Hepatocyte (in vitro differentiated cells): ENCODE measurements at places on chromosomes 16 and 17. TPM values are rescaled to one million over a fixed set of nuclear protein-coding genes. Genes with fewer than 3 reads are reported as not detected.

Gene FBXO39
- not detected in 2 replicates for total RNA-seq

Gene KRT28
- not detected in 2 replicates for total RNA-seq

DNA sequence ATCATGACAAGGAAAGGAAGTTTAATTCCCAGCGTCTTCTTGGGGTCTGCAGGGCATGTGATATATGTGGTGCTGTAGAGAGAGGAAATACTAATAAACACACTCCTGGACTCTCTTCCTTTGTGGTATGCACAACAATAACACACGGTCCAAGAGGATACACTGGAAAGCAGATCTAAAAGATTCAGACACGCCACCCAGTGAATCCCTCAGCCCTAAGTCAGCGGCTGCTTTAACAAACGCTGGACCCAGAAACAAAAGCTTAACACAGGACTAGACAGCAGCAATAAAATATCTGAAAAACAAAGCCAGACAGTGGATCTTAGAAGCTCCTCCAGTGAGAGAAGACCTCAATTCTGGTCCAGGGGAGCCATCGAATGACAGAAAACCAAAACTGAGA is 13.1 kb downstream of the CFAP20 start:
- DNase-seq, result no peak

DNA sequence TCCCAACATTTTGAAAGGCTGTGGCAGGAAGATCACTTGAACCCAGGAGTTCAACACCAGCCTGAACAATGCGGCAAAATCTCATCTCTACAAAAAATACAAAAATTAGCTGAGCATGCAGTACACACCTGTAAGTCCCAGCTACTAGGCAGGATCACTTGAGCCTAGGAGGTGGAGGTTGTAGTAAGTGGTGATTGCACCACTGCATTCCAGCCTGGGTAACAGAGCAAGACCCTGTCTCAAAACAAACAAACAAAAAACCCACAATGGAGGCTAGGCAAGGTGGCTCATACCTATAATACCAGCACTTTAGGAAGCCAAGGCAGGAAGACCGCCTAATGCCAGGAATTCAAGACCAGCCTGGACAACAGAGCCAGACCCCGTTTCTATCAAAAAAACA is 12.0 kb downstream of the APPBP2 start:
- DNase-seq, result no peak
